Mesothelial cell of epicardium (in vitro differentiated cells): ENCODE measurements at places on chromosomes 4 and X.
A peak's percentile ranks its signal among the peaks of the same experiment; 100 is the strongest.

DNA sequence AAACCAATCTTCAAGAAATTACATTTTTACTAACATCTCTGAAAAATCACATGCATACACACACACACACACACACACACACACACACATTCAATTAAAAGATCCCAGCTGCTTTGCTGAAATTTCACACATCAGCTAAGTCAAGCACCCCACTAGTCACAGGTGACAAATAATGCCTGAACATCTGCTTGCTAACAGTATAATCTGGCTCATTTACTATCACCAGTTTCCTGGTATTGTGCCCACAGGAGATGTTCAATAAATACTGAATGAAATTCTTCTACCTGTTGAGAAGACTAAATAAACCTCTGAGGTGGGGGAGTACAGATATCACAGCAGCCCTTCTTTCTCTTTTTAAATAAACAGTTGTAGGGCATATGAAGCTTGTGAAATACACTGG, 994.0 kb downstream of the ARAP2 start:
- no peak for DNase-seq

GRCh38 chr4:57504139-57504538, 394.0 kb upstream of the IGFBP7 start:
- DNase-seq, result no peak

DNA sequence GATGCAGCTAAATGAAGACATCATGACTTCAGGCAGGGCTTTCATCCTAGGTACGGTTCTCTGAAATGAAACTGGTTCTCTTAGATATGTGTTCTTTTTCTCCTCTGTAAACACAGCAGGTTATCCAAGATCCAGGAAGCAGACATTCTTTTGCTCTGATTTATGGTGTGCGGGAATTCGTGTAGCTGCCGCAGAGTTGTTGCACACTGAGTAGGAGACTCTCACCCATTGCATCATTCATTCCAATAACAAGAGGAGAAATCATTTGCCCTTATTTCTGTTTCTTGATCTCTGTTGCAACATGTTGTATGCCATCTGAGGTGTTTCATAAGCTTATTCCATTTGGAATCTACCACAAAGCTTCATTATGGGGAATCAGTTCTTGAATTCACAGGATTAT, 133.6 kb upstream of the VCX2 start:
- DNase-seq, result no peak

- peak; percentile 9 for DNase-seq
Observed at GRCh38 chrX:69062493-69062892, 102.8 kb downstream of the PJA1 start.

DNA sequence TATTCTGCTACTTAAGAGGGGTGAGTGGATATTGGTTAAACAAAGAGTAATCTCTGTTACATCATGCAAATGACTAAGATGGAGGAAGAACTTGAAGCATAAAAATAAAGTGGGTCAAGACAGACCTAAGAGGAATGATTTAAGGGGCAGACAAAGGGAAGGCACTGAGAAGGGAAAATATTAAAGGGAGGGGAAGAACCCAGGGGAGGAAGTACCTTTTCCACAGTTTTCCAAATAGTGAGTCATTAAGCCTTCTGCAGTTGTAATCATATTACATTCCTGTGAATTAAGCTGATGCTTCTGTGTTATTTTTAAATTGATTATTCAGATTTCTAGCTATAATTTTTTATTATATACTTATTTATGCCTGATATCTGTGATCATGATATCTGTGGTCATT, 253.3 kb downstream of the CENPC start:
- no peak for DNase-seq

- no peak for DNase-seq
Observed at GRCh38 chr4:73485596-73485995, 4.1 kb downstream of the AFM start.

GRCh38 chr4:57147335-57148060, 37.3 kb upstream of the IGFBP7 start:
- DNase-seq, result no peak

GRCh38 chr4:158622251-158622650, 49.4 kb downstream of the C4orf46 start:
- DNase-seq, result no peak

DNA sequence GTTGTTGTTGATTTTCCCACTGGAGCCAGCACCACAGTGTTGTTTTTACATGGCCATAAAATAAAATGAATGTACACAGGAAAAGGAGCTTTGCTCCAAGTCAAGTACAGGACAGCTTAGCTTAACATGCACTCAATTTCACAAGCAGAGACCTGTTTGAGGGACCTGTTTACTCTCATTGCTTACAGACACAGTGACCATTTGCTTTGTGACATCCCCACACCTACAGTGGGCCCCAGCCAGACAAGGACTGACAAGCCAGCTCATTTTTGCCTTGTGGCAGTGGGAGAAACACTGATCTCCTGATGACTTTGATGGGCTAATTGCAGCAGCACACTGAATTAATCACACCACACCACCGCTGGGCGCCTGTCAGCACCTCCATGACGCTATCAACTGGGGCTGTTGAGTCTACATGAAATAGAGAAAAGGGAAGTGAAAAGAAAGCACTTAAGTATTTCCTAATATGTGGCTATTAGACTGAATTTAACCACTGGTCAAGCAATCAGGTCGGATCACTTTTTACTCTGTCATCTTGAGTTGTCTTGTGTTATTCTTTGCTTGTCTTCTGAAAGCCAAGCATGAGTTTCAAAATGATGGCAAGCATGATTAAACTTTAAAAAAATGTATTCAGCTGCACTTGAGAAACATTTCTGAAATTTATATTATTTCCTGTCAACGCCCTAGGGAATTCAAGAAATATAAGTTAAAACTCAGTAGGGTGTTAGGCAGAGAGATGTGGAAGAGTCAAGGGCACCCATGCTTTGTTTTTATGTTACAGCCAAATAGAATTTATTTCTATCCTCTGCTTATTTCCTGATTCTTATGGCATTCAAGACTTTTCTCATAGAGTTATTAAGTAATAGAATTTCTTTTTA, 557.7 kb downstream of the RAB28 start:
- DNase-seq, result no peak

- DNase-seq, result no peak
Observed at GRCh38 chrX:10851809-10852208, 231.4 kb upstream of the MID1 start.

GRCh38 chrX:141320801-141321200, 78.5 kb upstream of the SPANXC start:
- DNase-seq, result no peak

DNA sequence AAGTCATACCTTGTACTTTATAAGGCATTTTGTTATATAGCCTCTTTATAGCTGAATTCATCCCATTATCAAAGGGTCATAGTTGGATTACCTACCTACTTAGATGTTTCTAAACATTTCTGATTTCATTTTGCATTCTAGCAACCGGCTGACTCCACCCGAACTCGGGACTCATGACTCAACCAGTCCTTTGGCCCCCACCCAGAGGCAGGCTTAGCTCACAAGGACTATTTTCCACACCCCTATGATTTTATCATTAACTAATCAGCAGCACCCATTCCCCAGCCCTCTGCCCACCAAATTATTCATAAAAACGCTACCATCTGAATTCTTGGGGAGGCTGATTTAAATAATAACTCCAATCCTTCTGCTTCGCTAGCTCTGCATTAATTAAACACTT, 79.9 kb upstream of the EGFL6 start:
- no peak for DNase-seq

DNA sequence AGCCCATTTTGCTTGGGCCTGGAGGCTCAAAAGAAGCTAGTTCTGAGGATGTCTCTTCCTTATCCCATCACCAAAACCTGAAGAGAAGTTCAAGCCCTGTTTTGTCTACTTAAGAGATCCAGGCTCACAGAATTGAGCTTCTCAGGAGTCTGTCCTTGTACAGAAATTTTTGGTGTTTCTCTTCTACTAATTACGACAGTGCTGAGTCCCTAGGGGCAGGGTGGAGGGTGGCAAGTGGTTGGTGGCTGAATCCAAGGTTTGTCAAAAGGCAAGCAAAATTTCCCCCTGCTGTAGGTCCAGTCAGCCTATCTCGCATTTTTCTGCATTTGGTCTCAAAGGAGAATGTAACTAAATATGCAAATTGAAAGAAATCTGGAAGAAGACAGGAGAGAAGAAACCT, 377.9 kb downstream of the SMARCA1 start:
- DNase-seq, result no peak

DNA sequence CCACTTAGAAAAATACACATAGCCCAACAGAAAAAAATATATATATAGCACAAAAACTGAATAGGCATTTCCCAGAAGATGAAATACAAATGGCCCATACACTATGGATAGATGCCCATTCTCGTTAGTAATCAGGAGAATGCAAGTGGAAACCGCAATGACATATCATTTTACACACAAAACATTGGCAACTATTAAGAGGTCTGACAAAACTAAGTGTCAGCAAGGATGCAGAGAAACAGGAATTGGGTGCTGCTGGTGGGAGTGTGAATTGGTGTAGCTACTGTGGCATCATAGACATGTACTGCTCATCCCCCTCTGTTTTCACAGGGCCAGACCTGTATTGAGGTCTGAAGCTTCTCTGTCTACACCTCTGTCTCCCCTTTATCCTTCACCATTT, 320.0 kb downstream of the IDS start:
- no peak for DNase-seq

DNA sequence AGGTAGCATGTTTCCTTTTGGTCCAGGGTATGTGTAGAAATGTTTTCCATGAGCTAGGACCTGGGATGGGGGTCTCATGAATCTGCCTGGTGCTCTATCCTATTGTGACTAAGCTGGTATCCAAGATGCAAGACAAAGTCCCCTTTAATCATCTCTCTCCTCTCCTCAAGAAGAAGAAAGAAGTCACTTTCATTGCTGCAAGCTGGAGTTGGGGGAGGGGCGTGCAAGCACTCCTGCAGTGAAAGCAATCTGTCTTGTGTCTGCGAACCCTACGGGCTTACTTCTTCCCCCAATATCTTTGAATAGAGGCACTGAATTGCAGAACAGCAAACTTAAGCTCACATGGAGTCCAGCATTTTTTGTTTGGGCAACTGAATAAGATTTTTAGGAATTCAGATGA, 27.2 kb upstream of the GRPR start:
- DNase-seq, result no peak

DNA sequence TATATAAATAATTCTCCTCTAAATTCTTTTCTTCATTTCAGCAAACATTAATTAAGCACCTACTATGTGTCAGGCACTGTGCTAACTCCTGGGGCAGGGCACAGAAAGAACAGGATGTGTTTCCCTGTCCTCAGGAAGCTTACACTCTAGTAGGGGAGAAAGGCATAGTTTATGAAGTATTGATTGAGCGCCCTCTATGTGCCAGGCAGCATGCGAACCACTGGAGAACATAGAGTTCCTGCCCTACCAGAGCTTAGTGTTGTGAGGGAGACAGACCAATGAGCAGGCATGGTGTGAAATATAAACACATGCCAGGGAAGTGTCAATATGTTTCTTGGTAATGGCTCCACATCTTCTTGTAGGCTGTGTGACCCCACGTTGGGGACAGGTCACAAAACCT, 3.7 kb downstream of the ADGRG4 start:
- DNase-seq, result no peak

- no peak for DNase-seq
Observed at GRCh38 chr4:5969336-5969735, 48.9 kb downstream of the C4orf50 start.

GRCh38 chr4:9968472-9968871, 52.8 kb downstream of the SLC2A9 start:
- no peak for DNase-seq

GRCh38 chrX:28552882-28553829, 34.1 kb upstream of the IL1RAPL1 start:
- no peak for DNase-seq
